ENCODE measurements at places on chromosomes 6 and 20.

- no peak for DNase-seq
Measured at GRCh38 chr6:53139841-53140413, 8.7 kb downstream of the GCM1 start.

GRCh38 chr6:96832780-96833179, 4.5 kb downstream of the GPR63 start:
- no peak for DNase-seq

DNA sequence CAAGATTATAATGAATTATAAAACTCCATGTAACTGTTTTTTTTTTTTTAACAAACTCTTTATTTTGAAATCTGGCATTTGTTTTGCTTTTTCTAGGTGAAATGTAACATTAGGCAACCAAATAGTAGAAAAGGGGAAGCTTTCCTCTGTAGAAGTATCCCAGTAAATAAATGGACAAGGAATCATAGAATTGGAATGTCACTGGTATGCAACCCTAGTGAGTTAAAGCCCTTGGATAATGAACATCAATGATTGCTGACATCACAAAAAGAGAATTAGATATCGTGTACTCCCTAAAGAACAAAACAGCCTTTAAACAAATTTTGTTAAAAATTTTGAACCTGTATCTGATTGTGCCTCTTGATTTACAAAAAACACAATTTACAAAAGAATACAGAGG, 93.9 kb upstream of the OGFRL1 start:
- DNase-seq, result peak; percentile 74

DNA sequence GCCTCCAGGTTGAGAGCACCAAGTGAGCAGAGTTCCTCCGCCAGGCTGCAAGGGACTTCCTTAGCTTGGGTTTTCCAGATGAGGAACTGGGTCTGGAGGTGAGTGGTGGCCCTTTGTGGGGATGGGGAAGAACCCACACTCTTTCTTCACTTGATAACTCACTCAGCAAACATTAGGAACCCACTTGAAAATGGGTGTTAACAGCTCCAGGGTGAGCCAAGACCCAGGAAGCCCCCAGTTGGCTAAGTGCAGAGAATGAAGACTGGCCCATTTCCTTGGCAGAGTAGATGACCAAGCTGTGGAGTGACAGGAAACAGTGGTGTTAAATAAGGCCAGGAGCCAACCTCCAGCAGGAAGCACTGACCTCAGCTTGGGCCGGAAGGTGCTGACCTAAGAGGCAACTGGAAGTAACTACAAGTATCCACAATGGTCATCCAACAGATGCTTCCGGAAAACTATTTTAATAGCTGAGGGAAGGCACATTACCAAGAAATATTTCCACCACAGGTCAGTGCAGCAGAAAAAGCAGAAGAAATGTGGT, 22.7 kb downstream of the MRPL14 start:
- no peak for DNase-seq

DNA sequence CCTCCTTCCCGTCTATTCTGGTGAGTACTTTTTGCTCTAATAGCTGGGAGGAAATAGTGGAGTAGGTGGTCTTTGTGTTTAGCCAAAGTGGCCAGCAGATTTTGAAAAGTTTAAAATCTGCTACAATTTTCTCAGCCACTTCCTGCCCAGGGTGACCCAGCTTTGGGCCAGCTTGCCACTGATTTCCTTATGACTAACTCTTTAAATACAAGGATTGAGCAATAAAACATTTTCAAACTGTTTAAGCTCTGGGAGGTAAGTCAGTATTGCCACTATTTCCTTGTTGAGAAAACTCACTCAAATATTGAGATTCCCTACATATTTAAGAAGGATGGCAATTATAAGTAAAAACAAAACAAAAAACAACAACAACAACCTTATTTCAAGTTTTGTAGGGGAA, 54.5 kb downstream of the TRMT11 start:
- DNase-seq, result peak; percentile 73

DNA sequence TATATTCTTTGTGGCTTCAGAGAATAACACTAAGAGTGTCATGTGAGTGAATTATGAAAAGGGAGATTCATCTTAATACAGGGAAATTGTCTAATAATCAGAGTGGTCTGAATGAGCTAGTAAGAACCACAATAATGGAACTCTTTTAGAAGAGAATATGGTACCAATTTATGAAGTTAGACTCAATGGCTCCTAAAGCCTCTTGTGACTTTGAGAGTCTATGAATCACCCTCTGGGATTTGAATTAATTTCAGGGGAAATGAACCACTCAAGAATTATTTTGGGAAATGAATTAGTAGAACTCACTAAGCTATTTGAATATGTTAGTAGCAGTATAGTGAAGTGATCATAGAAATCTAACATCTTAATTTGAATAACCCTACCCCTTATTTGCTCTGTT, 14.3 kb downstream of the PCMT1 start:
- DNase-seq, result peak; percentile 64

GRCh38 chr20:46400253-46400652, 6.2 kb downstream of the ELMO2 start:
- DNase-seq, result peak; percentile 82

GRCh38 chr6:169115632-169116031, 138.0 kb downstream of the THBS2 start:
- DNase-seq, result no peak

GRCh38 chr20:50140339-50140859, 13.1 kb downstream of the PEDS1 start:
- no peak for DNase-seq

DNA sequence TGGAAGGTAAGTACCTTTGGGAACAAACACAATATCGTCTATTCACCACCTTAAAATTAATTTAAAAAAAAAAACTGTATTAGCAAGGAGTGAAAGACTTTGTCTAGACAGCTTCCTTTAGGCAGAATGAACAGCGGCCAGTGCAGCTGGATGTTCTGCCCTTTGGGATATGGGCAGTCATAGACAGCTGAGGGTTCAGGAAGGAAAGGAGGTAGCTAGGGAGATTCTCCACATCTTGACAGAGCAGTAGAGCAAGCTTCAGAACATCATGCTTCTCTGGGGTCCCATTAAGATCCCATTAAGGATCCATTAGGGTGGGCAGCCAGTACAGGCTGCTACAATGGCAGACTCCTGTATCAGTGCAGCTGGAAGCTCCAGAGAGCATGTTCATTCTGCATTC, 46.5 kb upstream of the PLCB4 start:
- no peak for DNase-seq

GRCh38 chr6:32118782-32119628, 9.0 kb downstream of the ATF6B start:
- DNase-seq, result peak; percentile 77

DNA sequence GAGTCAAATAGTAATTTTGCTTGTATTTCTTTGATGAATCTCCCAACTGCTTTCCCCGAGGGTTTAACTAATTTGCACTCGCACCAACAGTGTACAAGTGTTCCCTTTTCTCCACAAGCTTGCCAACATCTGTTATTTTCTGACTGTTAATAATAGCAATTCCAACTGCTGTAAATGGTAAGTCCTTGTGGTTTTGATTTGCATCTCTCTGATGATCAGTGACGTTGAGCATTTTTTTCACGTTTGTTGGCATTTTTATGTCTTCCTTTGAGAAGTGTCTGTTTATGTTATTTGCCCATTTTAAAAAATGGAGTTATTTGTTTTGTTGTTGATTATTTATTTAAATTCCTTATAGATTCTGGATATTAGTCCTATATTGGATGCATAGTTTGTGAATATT, 399.8 kb upstream of the MAN1A1 start:
- DNase-seq, result peak; percentile 33

DNA sequence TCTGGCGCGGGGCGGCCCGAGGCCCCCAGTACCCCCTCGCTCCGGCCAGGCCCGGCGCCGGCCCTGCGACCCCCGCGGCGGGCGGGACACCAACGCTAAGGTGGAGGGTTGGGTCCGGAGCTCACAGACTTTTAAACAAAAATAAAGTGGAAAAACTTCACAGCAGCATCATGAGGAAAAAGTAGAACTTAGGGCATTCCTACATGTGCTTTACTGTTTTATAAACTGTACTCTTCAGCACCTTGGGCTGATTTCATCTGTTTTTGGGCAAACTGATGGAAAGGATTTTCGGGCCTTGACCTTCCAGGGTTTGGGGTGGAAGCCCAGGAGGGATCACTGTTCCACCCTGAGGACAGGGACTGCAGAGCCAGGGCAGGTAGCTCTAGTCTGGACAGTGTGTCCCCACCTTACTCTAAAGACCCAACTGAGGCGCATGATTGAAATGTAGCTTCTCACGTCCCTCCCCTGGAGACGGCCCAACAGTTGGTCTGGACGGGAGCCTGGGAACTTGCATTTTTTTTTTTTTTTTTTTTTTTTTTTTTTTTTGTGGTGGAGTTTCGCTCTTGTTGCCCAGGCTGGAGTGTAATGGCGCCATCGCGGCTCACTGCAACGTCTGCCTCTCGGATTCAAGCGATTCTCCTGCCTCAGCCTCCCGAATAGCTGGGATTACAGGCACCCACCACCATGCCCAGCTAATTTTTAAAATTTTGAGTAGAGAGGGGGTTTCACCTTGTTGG, 740 bp downstream of the NELFCD start:
- peak; percentile 15 for DNase-seq

DNA sequence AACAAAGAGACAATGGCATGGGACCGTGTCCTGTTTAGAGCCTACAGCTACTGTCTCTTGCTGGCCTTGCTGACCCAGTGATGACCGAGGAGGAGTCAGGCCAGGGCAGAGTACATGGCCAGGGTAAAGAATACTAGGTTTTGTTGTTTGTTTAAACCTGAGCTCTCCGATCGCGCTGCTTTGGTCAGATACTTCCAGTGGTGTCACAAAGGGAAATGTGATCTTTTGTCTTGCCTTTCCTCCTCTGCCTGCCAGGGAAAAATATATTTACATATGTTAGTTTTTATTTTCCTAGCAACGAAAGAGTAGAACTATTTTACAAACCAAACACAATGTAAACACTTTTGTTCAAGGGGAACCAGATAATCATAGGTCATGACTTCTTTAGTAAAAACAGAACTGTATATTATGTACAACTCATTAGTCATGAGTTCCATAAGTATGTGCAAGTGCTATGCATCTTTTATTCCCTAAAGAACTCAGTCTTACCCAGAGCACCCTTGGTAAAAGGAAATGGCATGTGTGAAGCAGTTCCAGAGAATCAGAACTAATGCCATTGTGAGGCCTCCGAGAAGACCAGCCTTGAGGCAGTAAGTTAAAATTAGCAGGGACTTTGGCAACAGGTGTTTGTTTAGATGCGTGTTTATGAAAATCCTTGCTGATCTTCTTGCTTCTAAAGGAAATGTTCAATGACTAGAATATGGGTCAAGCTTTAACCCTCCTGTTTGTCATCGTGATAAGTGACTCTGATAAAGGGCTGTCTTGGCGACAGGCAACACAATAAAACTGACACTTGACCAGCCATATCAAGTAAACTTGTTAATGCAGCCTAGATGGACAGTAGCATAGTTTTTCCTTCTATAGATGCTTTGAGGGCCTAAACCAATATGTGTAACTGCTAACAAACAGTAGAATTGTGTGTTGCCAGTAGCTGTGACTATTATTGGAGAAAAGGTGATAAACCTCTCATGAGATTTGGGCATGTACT, 204.6 kb downstream of the NKAIN2 start:
- no peak for DNase-seq

DNA sequence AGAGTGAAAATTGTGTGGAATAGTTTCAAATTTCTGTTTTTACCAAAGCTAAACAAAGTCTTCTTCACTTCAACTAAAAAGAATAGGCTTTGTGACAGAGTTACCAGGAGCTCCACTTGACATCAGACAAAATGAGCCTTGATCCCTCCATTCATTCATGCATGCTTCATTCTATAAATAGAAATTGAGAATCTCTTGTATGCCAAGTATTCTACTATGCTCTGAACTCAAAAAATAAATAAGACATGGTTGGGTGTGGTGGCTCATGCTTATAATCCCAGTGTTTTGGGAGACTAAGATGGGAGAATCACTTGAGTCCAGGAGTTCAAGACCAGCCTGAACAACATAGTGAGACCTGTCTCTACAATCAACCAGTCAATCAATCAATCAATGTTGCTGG, 236.6 kb upstream of the FAM83B start:
- no peak for DNase-seq

GRCh38 chr20:32132911-32133549, 23.5 kb downstream of the TM9SF4 start:
- DNase-seq, result no peak

DNA sequence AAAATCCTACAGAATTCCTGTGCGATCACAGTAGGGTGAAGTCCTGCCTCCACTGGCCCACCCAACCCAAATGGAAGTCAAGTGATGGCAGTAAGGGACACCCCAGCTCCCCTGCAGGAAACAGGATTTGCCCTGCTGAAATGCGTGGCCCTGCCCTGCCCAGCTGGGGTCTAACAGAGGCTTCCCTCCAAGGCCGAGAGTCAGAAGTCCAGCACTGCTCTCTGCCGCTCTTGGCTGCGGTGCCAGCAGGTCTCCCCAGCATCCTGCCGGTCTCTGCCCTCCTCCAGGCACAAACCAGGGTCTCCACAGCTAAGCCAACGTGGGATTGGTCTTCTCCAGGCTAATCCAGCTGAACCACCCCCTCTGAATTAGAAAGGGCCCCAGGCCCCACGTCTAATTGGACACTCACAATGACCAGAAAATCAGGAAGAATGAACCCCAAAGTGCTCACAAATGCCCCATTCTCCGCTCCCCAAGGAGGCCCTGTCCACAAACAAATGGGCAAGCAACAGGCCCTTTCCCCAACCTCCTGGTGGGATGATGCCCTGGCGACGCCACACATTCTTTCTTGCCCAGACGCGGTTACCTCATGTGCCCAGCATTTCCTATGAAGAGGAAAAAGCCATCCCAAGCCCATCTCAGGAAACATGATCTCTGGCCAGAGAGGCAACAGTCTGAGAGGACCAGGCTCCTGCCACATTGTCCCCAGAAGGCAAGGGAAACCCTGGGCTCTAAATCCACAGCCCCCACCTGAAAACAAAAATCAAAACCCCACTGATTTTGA, 117.2 kb downstream of the BANF2 start:
- DNase-seq, result no peak

GRCh38 chr20:59738851-59739250, 134.5 kb downstream of the PHACTR3 start:
- no peak for DNase-seq

GRCh38 chr20:63833776-63834490, 2.9 kb upstream of the ZBTB46 start:
- DNase-seq, result no peak

GRCh38 chr6:134004714-134005113, 47.7 kb downstream of the SLC2A12 start:
- DNase-seq, result no peak
